ENCODE measurements at places on chromosomes 7 and 10.

GRCh38 chr10:56880606-56881005, 519.5 kb upstream of the ZWINT start:
- DNase-seq, result no peak

DNA sequence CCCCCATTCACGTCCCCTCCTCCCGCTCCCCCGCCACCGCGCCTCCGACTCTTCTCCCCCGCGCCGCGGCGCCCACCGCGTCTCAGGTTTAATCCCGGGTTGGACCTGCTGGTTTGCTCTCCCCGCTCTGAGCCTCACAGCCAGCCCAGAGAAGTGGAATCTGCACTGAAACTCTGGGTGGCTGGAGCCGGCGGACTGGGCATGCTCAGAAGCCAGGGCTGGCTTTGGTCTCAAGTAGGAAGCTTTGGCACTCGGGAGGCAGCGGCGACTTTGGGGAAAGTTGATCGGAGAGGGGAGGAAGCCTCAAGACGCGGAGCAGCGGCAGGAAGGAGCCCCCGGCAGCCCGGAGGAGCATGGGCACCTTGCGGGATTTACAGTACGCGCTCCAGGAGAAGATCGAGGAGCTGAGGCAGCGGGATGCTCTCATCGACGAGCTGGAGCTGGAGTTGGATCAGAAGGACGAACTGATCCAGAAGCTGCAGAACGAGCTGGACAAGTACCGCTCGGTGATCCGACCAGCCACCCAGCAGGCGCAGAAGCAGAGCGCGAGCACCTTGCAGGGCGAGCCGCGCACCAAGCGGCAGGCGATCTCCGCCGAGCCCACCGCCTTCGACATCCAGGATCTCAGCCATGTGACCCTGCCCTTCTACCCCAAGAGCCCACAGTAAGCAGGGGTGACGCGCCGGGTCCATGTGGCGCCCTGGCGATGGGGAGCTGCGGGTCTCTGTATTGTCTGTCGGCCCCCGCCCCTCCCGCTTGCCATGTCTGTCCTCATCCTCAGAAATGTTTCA, at the start of gene PRKG1:
TSS of gene PRKG1 (plus strand) at position 250 of the 791 bp plus-strand sequence.
- DNase-seq, result peak; percentile 59

- DNase-seq, result no peak
Measured at GRCh38 chr10:30422981-30423654, 10.9 kb upstream of the MAP3K8 start.

DNA sequence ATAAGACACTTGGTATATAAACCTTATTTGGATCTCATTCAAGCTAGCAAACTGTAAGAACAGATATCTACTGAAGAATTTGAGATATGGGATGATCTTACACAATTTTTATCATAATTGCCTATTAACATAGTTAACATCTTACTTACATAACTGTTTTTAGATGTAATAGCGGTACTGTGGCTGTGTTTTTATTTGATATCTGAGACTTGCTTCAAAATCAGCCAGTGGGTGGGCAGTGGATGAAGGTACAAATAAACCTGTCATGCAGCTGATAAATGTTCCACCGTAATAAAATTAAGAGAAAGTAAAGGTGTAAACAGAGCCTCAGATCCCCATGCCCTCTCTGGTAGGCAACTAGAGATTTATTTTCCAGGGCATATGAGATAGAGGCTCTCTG, 28.4 kb upstream of the PTPRN2 start:
- no peak for DNase-seq

DNA sequence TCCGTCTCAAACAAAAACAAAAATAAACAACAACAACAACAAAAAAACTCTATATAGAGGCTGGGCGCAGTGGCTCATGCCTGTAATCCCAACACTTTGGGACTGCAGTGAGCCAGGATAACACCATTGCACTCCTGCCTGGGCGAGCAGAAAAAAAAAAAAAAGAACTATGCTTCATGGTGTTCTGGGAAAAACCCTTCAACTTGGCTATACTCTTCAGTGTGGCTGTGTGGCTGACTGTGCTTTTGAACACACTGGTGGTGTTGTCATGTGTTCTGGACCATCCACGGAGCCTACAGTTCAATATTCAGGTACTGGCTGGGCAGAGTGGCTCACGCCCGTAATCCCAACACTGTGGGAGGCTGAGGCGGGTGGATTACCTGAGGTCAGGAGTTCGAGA, 26.5 kb downstream of the SNX8 start:
- DNase-seq, result no peak

DNA sequence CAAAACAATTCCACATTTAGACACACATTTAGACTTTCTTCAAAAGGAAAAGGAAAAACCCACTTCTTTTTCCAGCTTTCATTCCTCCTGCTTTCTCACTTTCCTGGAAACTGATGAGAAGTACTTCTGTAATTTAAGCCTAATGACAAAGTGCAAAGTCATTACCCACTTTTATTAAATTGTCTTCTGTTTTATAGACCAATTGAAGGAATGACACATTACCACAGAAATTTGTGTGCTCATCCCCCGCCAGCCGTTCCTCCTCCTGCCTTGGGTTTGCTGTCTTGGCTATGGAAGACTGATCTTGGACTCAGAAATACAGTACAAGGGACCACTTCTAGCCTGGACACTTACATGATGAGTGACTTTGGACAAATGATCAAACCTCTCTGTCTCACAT, 717.8 kb downstream of the SORCS3 start:
- DNase-seq, result no peak

GRCh38 chr7:83786858-83787257, 137.9 kb upstream of the SEMA3E start:
- no peak for DNase-seq

DNA sequence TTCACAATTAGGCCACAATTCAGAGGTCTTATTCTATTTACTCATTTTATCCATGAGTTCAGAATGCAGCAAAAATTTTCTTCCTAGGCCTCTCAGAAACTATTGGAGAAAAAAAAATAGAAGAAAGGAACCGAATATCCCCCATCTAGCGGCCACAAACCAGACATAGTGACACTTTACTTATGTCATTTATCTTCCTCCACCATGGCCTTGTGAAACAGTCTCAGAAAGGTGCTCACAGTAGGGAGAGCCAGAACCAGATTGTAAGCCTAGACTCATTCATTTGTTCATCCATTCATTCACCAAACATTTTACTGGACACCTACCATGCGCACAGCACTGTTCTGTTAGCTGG, 16.0 kb downstream of the CREB3L2 start:
- DNase-seq, result no peak

- no peak for DNase-seq
Measured at GRCh38 chr10:74822521-74823089, 3.8 kb upstream of the KAT6B start.
